Stimulated activated CD4-positive, alpha-beta T cell treated with anti-CD3 and anti-CD28 coated beads, Interleukin-4, amount 100 ng/mL, for 24 hours (primary cell): ENCODE measurements at places on chromosomes 3 and 15.

- DNase-seq: no peak
Observed at GRCh38 chr3:14208168-14208567, 29.6 kb downstream of the LSM3 start.

GRCh38 chr3:76099956-76100355 lies 314.6 kb upstream of the ZNF717 start:
- DNase-seq: no peak

DNA sequence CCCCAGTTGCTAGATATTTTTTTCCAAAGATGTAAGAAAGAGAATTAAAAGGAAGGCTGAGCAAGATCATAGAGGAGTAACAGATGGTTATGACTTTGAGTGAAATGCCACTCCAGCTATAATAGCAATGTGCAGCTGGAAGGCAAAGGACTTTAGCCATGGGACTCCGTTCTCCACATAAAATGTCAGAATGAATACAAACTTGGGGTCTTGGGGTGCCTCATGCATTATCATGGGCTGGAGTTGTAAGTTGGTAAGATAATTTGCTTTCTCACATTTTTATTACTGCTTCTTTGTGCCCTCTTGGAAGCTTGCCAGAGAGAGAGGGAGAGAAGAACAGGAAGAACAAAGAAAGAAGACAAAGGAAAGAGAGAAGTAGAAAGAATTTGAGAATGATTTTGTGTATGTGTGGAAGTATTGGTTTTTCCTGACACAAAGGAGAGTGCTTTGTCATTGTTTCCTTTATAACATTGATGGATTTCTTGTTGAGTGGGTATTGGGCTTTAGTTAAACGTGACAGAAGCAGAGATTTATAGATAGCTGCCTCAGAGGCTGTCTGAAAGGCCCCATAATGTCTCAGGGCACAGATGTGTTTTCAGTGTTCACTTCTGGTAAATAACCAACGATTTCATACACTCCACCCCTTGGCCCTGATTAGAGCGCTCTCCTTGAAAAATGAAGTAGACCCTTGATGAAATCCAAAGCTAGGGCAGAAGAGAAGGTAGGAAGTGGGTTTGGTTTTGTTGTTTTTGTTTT lies 715.3 kb downstream of the NR2F2 start:
- DNase-seq: no peak

- DNase-seq: peak; percentile 70
Observed at GRCh38 chr3:69288161-69288895, 97.6 kb downstream of the FRMD4B start.

DNA sequence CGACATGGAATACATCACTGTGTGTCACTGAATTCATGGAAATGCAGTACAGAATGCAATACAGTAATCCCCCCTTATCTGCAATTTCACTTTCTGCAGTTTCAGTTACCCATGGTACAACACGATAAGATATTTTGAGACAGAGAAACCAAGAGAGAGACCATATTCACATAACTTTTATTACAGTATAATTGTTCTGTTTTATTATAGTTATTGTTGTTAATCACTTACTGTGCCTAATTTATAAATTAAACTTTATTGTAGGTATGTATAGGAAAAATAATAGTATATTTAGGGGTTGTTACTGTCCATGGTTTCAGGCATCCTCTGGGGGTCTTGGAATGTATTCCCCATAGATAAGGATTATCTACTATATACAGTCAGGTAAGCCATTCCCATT lies 61.8 kb downstream of the MBNL1 start:
- no peak for DNase-seq

GRCh38 chr3:13500133-13500885 lies 20.2 kb downstream of the HDAC11 start:
- DNase-seq: no peak
